COLO829 (cell line): ENCODE measurements at places on chromosomes 16 and 17.
A peak's percentile ranks its signal among the peaks of the same experiment; 100 is the strongest.

GRCh38 chr17:66348584-66349165 is 46.3 kb downstream of the PRKCA start:
- DNase-seq: peak; percentile 68

DNA sequence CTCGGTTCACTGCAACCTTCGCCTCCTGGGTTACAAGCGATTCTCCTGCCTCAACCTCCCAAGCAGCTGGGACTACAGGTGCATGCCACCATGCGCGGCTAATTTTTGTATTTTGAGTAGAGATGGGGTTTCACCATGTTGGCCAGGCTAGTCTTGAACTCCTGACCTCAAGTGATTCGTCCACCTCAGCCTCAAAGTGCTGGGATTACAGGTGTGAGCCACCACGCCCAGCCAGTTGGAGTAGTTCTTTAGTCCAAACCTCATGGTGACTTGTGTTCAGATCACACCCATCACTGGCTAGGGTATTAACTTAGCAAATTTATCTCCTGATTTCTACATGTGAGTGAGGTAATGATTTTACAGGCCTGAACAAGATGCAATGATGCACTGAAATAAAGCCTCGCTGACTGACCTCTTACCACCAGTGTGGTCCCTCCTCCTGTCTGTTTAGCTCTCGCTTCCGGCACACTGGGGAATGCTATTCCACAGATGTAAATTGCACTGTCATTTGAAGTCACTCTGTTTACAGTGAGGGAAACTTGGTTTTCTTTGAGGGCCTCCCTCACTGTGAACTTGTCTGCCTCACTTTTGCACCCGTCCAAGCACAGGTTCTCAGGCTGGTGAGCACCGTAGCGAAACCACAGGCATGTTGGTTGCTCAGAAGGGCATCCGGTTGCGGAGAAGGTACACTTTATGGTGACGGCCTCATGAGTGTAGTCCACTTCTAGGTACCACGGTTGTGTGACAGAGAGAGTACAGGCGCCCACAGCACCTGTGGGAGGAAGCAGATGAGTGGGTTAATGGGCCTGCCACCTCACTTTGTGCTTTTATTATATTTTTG is 5.5 kb downstream of the IGSF6 start:
- DNase-seq: no peak

GRCh38 chr17:36793976-36794375 is 143.3 kb upstream of the LHX1 start:
- DNase-seq: no peak

GRCh38 chr16:80066805-80067580 is 466.5 kb upstream of the MAF start:
- no peak for DNase-seq

- DNase-seq: no peak
Measured at GRCh38 chr17:50833510-50834428, 1.6 kb upstream of the WFIKKN2 start.

DNA sequence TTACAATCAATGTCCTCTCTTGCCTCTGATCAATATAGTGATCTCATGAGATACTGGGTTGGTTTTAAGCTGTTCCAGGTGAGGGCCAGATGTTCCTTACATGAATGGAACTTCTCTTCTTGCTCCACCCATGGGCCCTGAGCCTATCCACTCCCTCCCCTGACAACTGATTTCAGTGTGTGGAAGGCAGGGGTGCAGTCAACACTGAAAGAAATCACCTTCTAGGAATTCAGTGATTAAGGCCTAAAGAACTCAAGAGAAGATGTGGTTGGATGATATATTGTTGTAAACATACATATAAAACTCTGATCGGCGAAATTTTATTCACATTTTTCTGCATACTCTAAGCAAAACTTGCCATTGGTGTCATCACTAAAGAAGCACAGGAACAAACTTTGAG is 6.7 kb upstream of the GOSR2 start:
- DNase-seq: no peak

DNA sequence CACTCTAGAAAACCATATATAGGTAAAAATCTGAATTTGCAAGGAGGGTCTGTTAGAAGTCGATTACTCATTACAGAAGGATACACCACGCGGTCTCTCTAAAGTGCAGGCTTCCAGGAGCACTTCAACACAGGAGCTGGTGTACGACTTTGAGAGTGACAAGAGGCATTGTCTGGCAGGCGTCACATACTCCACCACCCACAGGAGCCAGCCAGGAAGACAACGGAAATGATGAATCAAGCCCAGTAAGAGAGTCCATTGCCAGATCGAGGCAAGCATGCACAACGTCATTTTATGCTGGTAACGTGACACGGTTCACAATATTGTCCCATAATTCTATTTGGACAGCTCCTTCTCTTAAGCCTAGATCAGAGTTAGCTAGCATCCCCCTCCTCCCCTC is 15.0 kb upstream of the CACNG4 start:
- peak; percentile 58 for DNase-seq

DNA sequence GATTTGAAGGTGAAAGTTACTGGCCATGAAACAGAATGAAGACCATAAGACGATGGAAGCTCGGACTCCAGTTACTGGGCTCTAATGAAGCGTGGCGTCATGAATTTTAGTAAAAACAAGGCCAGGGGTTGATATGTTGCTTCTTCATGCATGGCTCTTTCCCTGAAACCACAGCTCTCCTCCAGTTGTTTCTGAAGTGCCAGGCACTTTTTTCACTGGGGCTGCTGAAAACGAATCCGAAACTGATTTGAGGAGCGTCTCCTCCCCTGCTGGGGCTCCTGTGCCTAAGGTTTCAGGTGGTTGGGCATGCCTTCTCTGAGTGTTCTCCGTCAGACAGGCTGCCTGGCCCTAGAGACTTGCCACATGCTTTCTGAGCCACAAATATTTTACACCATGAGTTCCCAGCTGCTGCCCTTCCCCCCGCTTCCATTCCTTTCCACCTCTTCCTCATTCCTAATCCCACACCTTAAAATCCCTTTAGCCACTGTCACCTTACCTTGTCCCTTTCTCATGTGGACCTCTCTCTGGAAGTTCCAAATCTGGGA is 3.7 kb upstream of the MYL4 start:
- DNase-seq: no peak

DNA sequence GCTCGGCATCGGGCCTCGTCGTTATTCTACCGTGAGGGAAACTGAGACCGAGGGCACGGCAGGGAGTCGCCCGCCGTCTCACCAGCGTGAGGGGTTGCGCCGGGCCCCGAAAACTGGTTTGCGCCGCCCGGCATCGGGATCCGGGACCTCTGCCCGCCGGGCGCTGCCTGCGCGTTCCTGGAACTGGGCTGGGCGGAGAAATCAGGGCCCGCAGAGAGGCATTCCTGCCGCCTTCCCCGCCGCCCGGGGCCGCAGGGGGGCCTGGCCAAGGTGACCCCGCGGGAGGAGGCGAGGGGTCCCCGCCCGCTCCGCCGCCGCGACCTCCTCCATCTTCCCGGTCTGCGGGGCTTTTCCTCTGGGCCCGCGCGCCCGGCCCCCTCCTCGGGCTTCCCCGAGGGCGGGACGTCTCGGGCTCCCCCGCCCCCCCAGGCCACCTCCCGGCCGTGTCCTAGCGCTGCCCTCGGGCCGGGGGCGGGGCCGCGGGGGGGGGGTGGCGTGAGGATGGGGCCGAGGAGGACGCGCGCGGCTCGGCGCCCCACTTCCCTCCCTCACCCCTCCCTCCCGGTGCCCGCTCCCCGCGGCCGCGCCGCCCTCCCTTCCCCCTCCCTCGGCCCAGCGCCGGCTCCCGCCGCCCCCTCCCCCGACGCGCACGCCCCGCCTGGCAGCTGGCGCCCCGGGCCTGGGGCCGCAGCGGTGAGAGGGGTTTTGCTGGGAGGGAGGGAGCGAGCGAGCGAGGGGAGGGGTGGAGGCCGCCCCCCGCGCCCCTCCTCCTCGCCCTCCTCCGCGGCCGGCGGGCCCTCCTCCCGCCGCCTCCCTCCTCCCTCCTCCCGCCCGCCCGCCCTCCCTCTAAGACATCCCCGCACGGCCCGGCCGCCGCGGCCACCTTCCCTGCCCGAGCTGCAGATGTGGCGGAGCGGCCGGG is at the start of gene GLIS2:
Gene GLIS2 (plus strand): TSS at position 882 of the 922 bp plus-strand sequence. CDS start 16,214 bp downstream, outside the sequence.
- no peak for DNase-seq
